HFFc6 (cell line): ENCODE measurements at places on chromosomes 12 and 14. TPM values are rescaled to one million over a fixed set of nuclear protein-coding genes. Genes with fewer than 3 reads are reported as not detected.
A peak's percentile ranks its signal among the peaks of the same experiment; 100 is the strongest.

DNA sequence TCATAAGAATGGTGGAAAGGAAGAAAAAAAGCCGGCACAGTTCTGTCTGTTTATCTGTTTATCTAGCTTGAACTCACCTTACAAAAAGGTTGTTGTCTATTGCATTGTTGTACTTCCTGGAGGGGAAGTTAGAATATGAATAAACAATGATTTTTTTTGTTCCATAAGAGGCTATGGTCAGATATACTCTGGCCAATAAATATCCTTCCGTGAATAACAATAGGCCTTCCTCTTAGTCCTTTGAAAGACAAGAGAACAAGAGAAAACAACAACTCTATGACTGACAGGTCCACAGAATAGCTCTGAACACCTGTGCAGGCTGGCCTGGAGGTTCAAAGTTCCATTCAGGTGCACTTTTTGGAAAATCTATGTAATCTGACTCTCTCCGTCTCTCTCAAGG, 192.8 kb upstream of the KRR1 start:
- H3K4me1 ChIP-seq, result peaks cover 55% of the 10 kb centered on the region
- H3K4me3 ChIP-seq, result no peak overlapping the region
- no peaks in the 10 kb centered on the region for H3K27me3 ChIP-seq

The PTPRR gene
- 0.40 and 1.0 TPM in 2 replicates for total RNA-seq

GRCh38 chr12:18955594-18955993, 173.9 kb upstream of the PLEKHA5 start:
- H3K36me3 ChIP-seq, result no peaks in the 10 kb centered on the region
- DNase-seq, result peak; percentile 66
- peak overlapping the region; percentile 14; the same call in 1 of the 2 replicates for H3K4me3 ChIP-seq
- H3K27me3 ChIP-seq, result peaks cover 2% of the 10 kb centered on the region; the same call in 1 of the 2 replicates
- peaks cover 15% of the 10 kb centered on the region for H3K4me1 ChIP-seq
- H3K27ac ChIP-seq, result peak overlapping the region; percentile 17; the same call in 1 of the 2 replicates

The PKP2 gene
- total RNA-seq, result 0.11 TPM in 1 of 3 replicates, not detected in the others

The CFAP54 gene
- 0.32 to 0.77 TPM (median 0.60 TPM) in 3 replicates for total RNA-seq

The MIP gene
- 0.25 TPM in 1 of 3 replicates, not detected in the others for total RNA-seq

GRCh38 chr12:52230364-52231281, 2.4 kb upstream of the KRT7 start:
- H3K4me1 ChIP-seq, result peaks cover 78% of the 10 kb centered on the region
- peak overlapping the region; percentile 72 for H3K4me3 ChIP-seq
- peak; percentile 76 for DNase-seq
- H3K27me3 ChIP-seq, result peaks cover 3% of the 10 kb centered on the region

- no peak for DNase-seq
- no peak within 1 kb of the TSS for H3K27ac ChIP-seq
- no peaks in the 10 kb centered on the region; the same call in 1 of the 2 replicates for H3K4me1 ChIP-seq
- H3K36me3 ChIP-seq, result no peaks in the 10 kb centered on the region; the same call in 1 of the 2 replicates
Measured at GRCh38 chr14:61812347-61813095, 50.3 kb downstream of the SNAPC1 start.

The PRIM1 gene
- total RNA-seq, result 5.3 to 11.2 TPM (median 8.9 TPM) in 3 replicates

- H3K27ac ChIP-seq, result no peak overlapping the region
- peaks cover 7% of the 10 kb centered on the region for H3K27me3 ChIP-seq
- DNase-seq, result no peak
- H3K36me3 ChIP-seq, result peaks cover 9% of the 10 kb centered on the region; the same call in 1 of the 2 replicates
- H3K4me3 ChIP-seq, result no peak overlapping the region
- peaks cover 12% of the 10 kb centered on the region; the same call in 1 of the 2 replicates for H3K4me1 ChIP-seq
Measured at GRCh38 chr12:115216301-115216700, 532.3 kb upstream of the TBX3 start.

The PLEKHG3 gene
- total RNA-seq, result 6.0 to 11.4 TPM (median 7.6 TPM) in 3 replicates

The KRT72 gene
- total RNA-seq, result not detected in 3 replicates

DNA sequence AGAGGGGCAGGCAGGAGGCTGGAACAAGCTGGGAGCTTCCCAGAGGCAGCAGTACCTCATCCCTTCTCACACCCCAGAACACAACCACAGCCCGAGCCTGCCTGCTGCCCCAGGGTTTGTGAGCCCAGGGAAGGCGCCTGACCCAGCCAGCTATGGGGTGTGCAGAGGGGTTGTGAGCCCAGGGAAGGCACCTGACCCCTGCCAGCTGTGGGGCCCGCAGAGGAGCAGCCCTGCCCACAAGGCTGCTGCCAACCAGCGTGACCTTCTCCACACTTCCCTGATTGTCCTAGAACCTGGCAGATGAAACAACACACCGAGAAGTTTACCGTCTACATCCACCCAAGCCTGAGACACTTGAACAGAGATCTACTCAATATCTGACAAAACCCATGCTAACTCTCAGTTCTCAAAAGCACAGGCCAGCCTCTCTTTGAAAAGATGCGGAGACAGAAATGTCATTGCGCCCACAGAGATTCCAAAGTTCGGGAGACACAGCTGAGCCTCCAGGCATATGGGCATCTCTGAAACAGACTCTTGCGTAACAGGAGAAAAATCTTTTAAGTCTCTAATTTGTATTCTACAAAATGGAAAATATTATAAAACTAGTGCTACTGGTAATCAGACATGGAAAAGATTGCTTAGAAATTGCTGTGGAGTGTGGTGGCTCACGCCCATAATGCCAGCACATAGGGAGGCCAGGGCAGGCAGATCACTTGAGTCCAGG, 47.3 kb downstream of the SFSWAP start:
- peaks cover 6% of the 10 kb centered on the region for H3K27me3 ChIP-seq
- DNase-seq, result no peak
- no peak overlapping the region for H3K27ac ChIP-seq
- H3K4me3 ChIP-seq, result no peak overlapping the region

DNA sequence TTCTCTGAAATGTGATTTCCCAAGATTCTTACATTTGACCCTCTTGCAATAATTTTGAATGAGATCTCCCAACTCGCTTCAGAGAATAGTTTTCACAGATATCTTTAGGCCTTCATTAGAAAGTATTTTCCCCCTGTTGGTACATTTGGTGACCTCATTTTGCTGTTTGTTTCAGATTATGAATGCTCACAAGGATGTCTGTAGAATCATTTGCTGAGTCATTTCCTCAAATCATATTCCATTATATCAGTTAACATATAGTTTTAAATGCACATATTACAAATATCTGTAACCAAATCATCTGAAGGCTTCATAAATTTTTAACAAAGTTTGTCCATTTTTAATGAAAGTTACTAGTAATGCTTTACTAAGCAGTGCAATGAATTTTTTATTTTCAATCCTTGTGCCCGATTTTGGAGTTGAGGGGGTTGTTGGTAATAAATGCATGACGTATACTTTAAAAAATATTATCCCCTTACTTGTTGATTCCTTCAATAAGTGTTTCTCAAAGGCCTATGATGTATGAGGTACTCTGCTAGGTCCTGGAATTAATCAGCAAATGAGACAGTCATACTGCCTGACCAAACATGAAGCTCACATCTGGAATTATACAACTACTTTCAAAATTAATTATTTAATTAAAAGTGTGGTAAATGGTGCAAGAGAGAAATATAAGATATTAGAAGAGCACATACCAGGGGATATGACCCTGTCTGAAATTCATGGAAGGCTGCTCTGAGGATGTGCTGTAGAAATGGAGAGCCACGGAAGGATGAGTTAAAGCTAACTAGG, 126.9 kb upstream of the RAP1B start:
- H3K4me1 ChIP-seq, result peaks cover 52% of the 10 kb centered on the region
- no peak overlapping the region for H3K4me3 ChIP-seq
- H3K27ac ChIP-seq, result peak overlapping the region; percentile 71
- H3K27me3 ChIP-seq, result peaks cover 4% of the 10 kb centered on the region
- H3K36me3 ChIP-seq, result peaks cover 5% of the 10 kb centered on the region
- DNase-seq, result peak; percentile 25

- H3K36me3 ChIP-seq, result no peaks in the 10 kb centered on the region
- peaks cover 5% of the 10 kb centered on the region for H3K27me3 ChIP-seq
- no peaks in the 10 kb centered on the region for H3K4me1 ChIP-seq
- no peak for DNase-seq
- no peak overlapping the region for H3K4me3 ChIP-seq
- no peak overlapping the region for H3K27ac ChIP-seq
Measured at GRCh38 chr14:102539544-102540314, 30.2 kb upstream of the ANKRD9 start.

DNA sequence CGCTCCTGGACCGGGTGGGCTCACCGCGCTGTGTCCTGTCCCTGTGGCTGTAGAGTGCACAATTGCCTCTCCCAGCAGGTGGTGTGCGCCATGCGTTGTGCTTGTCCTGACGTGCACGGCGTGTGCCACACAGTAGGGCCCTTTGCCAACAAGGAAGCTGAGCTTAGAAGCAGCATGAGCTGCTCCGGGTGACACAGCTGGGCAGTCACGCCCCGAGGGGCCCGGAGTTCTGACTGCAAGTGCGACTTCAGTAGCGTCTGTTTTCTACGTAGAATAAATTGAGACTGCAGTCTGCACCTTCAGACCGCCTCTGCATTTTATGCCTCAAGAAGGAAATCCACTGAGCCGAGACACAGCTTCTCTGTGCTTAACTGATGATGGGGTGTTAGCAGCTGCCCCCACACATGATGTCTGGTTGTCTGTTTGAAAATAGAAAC, 81.6 kb downstream of the ADGRD1 start:
- H3K4me1 ChIP-seq, result no peaks in the 10 kb centered on the region
- no peak overlapping the region for H3K27ac ChIP-seq
- peaks cover 15% of the 10 kb centered on the region for H3K36me3 ChIP-seq
- no peak overlapping the region for H3K4me3 ChIP-seq
- H3K27me3 ChIP-seq, result no peaks in the 10 kb centered on the region; the same call in 1 of the 2 replicates
- DNase-seq, result no peak

- H3K27me3 ChIP-seq, result peaks cover 13% of the 10 kb centered on the region
- DNase-seq, result no peak
- H3K4me1 ChIP-seq, result peaks cover under 1% of the 10 kb centered on the region; the same call in 1 of the 2 replicates
- peak overlapping the region; percentile 11; the same call in 1 of the 2 replicates for H3K4me3 ChIP-seq
- no peaks in the 10 kb centered on the region for H3K36me3 ChIP-seq
- no peak overlapping the region for H3K27ac ChIP-seq
Measured at GRCh38 chr12:107109726-107110719, 16.7 kb upstream of the CRY1 start.

The PTPRO gene
- total RNA-seq, result 0.08 to 0.27 TPM in 2 of 3 replicates, not detected in the other
